HuH-7 (cell line): ENCODE measurements at places on chromosomes 12 and 14.
A peak's percentile ranks its signal among the peaks of the same experiment; 100 is the strongest.

DNA sequence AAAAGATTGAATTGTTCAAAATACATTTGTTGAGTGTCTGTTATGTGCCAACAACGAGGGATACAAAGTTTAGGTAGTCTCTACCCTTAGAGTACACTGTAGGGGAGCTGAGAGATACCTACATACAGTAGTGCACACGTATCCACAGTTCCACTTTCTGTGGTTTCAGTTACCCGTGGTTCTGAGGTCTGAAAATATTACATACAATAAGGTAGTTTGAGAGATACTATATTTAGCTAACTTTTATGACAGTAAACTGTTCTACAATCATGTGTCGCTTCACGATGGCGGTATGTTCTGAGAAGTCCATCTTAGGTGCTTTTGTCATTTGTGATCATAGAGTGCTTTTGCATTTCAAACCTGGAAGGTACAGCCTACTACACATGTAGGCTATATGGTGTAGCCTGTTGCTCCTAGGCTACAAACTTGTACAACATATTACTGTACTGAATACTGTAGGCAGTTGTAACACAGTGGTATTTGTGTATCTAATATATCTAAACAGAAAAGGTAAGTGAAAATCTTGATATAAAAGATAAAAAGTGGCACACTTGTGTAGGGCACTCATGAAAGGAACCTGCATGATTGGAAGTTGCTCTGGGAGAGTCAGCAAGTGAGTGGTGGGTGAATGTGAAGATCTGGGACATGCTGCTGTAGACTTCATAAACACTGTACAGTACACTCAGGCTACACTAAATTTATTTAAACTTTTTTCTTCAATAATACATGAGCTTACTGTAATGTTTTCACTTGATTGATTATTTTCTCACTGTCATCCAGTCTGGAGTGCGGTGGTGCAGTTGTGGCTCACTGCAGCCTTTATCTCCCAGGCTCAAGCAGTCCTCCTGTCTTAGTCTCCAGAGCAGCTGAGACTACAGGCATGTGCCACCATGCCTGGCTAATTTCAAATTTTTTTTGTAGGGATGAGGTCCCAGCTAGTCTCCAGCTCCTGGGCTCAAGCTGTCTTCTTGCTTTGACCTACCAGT lies 4.0 kb downstream of the CPSF6 start:
- no peak for DNase-seq

GRCh38 chr14:91877376-91877915 lies 10.1 kb upstream of the TC2N start:
- DNase-seq = no peak

DNA sequence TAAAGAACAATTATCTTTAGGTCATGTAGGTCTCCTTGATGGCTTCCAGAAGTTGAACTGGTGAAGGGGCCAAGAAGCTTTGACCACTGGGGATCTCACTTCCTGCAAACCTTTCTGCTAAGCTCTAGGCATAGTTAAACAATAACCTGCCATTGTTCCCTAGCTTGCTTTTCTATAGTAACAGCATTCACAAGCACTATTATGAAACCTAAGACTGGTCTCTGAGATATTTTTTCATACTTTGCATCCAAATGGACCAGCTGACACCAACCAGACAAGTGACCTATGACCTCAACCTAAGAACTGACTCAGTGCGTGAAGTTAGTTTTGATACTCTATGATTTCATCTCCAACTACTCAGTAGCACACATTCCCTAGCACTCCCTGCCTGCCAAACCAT lies 129.1 kb downstream of the PTPRB start:
- DNase-seq = no peak

GRCh38 chr12:77323788-77324415 lies 258.5 kb upstream of the E2F7 start:
- DNase-seq = no peak

DNA sequence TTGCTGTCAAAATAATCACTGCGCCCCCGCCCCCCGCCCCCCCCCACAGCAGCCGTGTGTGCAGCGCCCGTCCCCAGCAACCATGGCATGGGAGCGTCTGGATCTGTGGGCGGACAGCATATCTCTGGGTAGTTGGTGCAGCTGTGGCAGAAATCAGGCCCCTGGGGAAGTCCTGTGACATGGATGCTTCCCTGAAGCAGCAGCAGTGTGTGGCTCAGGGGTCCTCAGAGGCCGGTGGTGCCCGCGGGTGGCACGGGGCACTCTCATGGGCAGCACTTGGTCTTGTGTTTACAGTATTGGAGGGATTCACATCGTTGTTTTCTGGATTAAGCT lies 19.2 kb downstream of the XRCC3 start:
- no peak for DNase-seq

- DNase-seq = no peak
Measured at GRCh38 chr12:131905630-131906091, 11.2 kb downstream of the ULK1 start.

DNA sequence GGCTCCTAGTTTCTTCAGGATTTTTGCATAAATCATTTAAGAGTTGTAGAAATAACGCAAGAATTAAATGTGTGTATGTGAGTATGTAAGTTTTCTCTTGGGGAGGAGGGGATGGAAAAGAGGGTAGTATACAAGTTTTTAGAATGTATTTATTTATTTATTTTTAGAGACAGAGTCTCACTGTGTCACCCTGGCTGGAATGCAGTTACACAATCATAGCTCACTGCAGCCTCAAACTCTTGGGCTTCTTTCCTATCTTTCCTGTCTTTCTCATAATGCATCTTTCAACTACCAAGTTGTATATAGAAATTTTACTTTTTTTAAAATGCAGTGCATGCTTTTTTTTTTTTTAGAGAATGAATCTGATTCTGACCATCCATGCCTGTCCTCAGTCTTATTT lies 269.0 kb upstream of the GARIN2 start:
- no peak for DNase-seq

GRCh38 chr14:91980157-91980556 lies 32.7 kb upstream of the FBLN5 start:
- no peak for DNase-seq

GRCh38 chr12:18430425-18431048 lies 169.2 kb downstream of the PIK3C2G start:
- peak; percentile 30 for DNase-seq

- DNase-seq = no peak
Measured at GRCh38 chr14:94702629-94703028, 67.3 kb downstream of the GSC start.

DNA sequence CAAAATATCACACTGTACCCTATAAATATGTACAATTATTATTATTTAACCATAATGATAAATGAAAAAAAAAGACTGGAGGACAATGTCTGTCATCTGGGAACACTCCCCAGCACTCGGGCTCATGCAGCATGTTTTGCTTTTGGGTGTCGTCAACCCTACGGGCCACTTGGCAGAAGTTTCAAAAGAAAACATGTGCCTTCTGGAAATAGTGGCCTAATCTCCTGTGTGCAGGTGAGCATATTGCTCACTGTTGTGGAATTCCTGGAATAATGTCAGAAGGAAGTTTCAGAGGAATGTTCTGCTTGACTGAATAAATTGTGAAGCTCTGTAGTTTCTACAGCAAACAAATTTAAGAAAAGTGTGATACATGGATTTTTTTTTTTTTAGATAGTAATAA lies 298.3 kb downstream of the SSPN start:
- DNase-seq = no peak

- no peak for DNase-seq
Measured at GRCh38 chr12:46524778-46525177, 152.2 kb upstream of the SLC38A2 start.

- no peak for DNase-seq
Measured at GRCh38 chr12:69981881-69982475, 157.0 kb downstream of the MYRFL start.

- no peak for DNase-seq
Measured at GRCh38 chr12:84502180-84502860, 410.3 kb downstream of the SLC6A15 start.

DNA sequence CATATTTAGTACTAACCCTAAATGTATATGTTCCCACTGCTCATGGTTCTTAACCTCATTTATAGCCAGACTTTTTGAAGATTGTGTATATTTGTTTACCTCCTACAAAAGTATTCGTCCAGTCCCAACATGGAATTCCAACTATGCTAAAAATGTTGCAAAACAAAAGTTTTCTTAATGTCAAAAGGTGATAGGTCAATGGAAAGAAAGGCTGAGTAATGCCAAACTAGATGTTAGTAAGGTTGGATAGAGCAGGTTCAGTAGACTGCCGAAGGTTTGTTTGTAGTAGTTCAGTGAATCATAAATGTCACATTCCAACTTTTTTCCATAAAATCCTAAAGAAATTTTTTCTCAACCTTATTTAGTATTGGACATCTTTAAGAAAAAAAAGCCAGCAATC lies 874.5 kb downstream of the FLRT2 start:
- DNase-seq = peak; percentile 16

- DNase-seq = no peak
Measured at GRCh38 chr12:95548539-95549391, 2.5 kb downstream of the USP44 start.

- no peak for DNase-seq
Measured at GRCh38 chr12:105100207-105100985, 7.1 kb upstream of the WASHC4 start.

DNA sequence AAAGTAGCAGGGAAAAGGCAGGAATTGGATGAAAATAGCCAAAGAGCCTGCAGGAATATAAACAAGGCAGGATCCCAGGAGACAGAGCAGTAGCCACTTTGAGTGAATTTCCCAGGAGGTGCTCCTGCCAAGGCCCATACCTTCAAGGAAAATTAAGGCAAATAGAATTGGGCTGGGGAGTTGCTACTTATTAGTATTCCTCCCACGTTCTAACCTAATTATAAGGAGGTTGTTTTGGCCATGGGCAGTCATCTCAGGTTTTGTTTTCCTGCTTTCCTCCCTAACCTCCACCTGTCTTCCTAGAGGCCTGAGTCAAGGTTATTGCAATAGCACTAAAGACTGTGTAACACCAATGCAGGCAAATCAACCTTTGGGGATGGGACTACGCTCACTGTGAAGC lies 73.1 kb downstream of the DAD1 start:
- DNase-seq = no peak

DNA sequence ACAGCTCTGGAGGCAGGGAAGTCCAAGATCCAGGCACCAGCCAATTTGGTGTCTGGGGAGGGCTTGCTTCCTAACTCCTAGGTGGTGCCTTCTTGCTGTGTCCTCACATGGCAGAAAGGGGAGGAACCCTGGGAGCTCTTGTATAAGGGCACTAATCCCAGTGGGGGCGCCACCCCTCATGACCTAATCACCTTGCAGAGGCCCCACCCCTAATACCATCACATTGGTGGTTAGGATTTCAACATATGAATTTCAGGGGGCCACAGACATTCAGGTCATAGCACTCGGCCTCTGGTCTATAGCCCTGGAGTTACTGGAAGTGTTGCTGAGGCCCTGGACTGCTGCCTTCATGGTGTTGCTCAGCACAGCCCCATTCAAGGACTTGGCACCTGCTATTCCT lies 14.6 kb downstream of the PSMD9 start:
- DNase-seq = no peak

DNA sequence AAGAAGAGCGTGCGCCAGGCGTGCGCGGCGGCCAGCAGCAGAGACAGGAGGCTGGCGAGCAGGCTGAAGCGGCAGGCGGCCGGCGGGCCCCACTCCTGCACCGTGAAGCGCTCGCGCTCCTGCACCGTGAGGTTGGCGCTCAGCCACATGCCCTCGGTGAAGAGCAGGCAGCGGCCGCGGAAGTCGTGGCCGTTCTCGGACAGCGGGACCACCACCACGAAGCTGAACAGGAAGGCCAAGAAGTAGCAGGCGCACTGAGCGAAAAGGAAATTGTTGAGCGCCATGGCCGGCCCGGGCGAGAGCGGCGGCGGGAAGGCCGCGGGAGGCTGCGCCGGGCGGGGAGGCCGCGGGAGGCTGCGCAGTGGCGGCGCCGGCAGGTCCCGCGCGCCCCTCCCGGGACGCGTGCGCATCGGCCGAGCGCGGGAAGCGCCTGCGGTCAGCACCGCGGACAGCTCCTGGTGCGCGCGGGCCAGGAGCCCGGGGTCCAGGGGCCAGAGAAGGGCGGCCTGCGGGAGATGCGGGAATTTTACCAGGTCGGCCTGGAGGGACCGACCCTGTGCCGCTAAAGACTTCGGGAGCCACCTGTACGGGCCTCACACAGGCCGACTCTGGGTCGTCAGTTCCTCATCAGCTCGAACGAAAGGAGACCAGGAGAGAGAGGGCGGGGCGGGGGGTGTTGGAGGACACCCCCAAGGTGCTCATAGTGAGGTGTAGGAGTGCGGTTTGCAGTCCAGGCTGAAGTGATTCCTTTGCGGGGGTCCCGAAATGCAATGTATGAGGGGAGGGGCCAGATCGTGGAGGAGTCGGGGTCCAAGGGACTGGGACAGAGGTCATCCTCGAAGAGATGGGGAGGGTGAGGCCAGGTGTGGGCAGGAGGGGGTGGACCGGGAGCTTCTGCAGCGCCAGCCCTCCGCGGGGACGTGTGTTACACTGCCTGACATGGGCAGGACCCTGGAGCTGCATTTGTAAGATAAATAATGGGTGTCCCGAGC lies at the start of gene TMEM179:
Gene TMEM179 (minus strand): TSS at position 315 of the 992 bp plus-strand sequence. CDS start 31 bp downstream, at position 284.
- no peak for DNase-seq

DNA sequence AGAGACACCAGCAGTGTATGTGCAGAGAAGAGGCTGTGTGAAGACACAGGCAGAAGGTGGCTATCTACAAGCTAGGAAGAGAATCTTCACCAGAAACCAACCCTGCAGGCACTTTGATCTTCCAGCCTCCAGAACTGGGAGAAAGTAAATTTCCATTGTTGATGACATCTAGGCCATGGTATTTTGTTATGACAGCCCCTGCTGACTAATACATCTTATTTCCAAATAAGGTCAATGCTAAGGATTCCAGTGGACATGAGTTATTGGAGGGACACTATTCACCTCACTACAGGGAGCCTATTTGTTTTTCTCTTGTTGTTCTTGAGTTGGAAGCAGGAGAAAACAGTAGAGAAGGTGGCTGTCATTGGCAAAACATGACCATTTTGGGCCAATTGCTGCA lies 88.5 kb upstream of the RIN3 start:
- DNase-seq = no peak

- no peak for DNase-seq
Measured at GRCh38 chr12:110555577-110556406, 27.3 kb downstream of the PPTC7 start.

DNA sequence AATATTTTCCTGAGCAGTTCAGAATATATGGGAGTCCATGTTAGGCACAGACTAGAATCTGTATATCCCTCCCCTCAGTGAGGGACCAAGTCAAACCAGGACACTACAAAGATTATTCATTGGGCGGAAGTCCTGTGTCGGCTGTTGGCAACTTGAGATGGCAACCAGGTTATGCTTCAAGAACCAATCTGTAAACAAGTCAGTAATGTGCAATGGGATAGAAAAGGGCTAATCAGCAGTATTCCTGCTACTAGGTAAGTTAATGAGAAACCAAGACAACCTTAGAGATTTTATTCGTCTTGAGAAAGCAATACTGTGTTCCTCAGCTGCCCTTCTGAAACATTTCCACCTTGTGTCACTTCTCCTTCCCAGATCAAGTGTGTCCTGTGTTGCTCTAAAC lies 26.4 kb downstream of the ARG2 start:
- DNase-seq = no peak

GRCh38 chr12:27018037-27018436 lies 3.9 kb upstream of the TM7SF3 start:
- no peak for DNase-seq
